ENCODE measurements at places on chromosomes 6 and 20.

DNA sequence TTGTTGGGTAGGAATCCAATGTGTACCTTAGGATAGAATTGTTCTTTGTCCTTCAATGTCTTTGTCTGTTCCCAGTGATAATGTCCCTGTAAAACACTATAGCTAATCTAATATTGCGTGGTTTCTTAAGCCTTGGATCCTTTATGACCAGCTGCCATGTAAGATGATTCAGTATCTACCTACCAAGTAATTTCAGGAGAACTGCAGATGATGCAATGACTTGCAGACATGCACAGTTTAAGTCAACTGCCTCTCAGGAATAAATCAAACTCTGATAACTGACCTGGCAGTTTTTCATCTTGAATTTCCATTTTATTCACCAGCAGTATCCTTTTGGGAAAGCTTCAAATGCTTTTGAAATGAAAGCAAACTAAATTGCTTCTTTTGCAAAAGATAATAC, 157.8 kb downstream of the TPBG start:
- no peak for DNase-seq

DNA sequence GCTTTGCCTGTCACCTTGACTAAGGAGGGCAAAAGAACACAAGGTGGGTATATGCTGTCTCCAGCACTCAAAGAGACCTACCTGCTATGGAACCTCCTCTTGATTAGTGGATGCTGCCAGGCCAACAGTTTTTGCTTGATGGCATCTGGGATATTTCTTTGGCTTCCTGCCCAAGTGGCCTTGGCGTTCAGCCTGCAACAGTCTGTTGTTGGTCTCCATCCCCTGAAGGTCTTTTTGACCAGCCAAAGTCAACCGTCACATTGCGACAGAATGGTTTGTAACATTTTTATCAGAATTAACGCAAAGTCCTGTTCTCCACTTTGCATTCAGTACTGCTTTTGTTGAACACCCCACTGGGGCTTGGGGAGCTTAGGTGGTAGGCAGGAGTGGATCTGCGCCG, 37.1 kb downstream of the SERPINB1 start:
- no peak for DNase-seq

GRCh38 chr6:44775121-44775520, 387.6 kb downstream of the CDC5L start:
- DNase-seq: no peak

DNA sequence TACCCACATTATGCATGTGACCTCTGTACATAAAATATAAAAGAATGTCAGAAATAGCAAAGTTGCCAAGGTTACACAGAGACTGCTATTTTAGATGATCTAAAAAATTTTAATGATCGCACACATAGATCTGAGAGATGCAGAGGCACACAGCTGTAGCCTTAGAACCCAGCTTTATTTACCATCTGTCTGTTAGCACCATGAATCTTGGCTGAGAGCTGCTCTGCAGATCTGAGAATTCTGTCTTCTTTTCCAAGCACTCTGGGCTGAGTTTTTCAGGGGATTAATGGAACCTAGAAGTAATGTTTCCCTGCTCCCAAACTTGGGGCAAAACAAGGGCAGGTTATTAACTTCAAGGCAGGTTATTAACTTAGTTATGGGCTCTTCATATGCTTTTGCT, 248.7 kb upstream of the JAG1 start:
- no peak for DNase-seq

DNA sequence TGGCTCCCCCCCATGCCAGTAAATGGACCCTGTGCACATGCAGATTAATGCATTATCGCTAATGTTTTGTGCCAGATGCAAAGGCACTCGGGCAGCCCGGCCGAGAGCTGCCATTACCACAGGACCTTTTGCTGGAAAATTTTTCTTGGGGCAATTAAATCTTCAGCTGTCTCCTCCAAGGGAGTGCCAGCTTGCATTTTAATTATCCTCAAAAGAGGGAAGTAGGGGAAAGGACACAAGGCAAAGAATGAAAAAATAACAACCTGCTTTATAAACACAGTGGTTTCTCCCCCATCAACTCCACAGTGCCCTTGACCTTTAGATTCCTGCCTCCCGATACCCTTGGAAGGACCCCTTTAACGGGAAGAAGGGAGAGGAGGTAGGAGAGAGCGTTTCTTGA, 48.2 kb downstream of the PDYN start:
- no peak for DNase-seq

DNA sequence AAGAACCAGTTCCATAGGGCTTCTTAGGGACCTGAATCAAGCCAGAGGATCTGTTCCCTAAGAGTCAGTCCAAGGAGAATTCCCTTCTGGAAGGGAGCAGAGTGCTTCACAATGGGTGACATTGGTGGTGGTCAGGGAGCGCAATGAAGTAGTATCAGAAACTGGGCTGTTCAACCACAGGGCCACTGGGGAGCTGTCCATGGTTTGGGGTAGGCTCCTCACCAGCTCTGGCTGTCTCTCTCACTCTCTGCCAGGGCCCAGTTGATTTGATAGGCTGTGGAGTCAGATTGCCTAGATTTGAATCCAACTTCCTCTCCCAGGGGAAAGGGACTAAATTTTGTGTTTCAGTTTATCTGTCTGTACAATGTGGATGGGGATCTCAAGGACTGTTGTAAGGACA, 36.7 kb upstream of the CHD6 start:
- DNase-seq: no peak

DNA sequence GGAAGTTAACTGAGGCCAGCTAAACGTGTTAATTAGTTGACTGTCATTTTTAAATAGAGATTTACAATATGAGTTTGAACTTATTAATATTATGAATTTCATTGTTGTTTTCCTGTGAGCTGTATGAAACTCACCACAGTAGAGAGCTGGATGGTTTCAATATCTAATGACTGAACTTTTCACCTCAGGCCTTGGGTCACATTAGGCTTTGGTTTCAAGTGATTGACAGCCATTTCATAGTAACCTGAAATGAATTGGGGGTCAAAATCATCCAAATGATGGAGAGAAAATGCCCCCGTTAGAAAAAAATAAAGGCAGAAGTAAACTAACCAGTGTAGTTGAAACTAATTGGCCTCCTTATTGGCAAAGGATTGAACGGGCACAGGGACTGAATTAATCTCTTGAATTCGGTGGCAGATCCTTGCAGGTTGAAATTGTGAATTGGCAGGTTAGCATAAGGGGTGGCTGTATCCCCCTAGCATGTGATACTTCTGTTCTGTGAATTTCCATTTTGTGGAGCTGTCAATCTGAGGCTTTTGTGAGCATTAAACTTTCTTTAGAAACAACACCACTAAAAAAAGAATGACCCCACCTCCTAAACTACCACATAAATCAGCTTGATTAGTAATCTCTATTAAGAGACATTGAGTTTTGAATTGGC, 155.1 kb upstream of the MMS22L start:
- no peak for DNase-seq

- no peak for DNase-seq
Observed at GRCh38 chr6:12132351-12133222, 120.5 kb downstream of the HIVEP1 start.

DNA sequence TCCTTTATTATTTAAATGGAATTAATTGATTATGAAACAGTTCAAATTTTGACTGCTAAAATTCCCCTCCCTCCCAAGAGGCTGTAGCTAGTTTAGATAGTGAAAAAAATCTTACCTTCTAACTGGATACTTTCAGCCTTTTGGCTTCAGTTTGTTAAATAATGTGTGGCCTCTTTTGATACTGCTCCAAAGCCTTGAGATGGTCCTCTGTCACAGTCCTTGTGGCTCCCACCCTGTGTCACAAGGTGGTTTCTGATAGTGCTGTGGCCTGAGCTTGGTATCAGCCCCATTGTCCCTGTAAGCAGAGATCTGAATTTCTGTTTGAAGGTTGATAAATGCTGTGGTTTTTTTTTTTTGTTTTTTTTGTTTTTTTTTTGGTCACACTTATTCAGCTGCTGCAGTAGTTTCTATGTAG, 20.8 kb downstream of the PANK2 start:
- DNase-seq: no peak

DNA sequence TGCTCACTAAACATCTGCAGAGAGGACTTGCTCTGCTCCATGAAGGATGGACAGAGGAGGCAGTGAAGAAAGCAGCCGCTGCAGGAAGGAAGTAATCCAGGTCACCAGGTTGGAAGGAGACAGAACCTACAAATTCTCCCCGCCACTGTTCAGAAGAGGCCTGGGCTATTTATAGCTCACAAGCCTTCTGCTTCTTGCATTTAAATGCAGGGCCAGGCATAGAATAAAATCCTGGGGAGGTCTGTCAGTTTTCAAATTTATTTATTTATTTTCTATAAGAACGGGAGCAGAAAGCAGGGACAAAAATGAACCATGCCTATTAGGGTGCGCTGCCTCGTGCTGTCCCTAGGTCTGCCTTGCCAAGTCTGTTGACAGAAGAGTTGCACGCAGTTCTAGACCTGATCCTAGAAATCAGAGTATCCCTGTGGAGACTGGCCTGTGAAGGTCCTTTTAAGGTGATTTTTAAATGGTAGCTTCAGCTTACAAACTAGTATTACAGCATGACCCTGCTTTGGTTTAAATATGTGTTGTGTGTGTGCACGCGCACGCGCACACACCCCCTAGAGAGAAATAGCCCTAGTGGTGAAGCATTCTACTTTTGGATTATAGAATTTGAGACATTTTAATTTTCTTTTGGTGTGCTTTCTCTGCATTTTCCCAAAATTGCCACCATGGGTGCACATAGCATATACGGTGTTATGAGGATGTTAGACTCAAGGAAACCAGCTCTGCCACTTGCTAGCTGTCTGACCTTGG, 19.5 kb downstream of the RIMS4 start:
- no peak for DNase-seq

- no peak for DNase-seq
Observed at GRCh38 chr6:131982740-131983259, 31.6 kb upstream of the CCN2 start.

DNA sequence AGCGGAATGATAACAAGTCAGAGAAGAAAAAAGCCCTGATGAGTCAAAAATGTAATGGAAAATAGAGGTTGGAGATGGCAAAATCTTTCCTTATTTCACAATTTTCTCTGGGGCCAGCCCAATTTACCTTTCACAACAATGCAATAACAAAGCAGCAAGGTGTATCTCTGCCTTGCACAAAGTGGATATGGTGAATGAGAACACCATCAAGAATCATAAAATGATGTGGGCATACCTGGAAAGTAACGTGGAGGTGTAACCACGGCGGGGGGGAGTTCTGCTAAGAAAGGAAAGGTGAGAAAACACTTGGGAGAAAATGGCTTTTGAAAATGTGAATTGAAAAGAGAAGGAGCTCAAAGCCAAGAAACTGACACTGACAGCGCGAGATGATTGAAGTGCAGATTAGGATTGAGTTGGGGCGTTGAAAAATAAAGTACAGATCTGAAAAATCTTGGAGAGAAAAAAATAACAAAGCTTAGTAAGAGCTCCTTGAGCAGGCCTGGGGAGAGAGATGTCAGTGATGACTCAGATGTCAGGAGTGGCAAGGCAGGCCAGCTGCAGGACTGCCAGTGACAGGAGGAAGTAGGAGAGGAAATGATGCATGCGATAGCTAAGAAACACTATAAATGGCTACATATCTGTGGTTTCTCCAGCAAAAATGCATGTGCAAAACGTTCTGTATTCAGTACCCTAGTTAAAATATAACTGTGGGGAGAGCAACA, 26.2 kb downstream of the ARHGAP18 start:
- no peak for DNase-seq

- DNase-seq: no peak
Observed at GRCh38 chr20:48049171-48049570, 263.9 kb upstream of the SULF2 start.

GRCh38 chr6:142380626-142381025, 78.8 kb downstream of the ADGRG6 start:
- DNase-seq: no peak

DNA sequence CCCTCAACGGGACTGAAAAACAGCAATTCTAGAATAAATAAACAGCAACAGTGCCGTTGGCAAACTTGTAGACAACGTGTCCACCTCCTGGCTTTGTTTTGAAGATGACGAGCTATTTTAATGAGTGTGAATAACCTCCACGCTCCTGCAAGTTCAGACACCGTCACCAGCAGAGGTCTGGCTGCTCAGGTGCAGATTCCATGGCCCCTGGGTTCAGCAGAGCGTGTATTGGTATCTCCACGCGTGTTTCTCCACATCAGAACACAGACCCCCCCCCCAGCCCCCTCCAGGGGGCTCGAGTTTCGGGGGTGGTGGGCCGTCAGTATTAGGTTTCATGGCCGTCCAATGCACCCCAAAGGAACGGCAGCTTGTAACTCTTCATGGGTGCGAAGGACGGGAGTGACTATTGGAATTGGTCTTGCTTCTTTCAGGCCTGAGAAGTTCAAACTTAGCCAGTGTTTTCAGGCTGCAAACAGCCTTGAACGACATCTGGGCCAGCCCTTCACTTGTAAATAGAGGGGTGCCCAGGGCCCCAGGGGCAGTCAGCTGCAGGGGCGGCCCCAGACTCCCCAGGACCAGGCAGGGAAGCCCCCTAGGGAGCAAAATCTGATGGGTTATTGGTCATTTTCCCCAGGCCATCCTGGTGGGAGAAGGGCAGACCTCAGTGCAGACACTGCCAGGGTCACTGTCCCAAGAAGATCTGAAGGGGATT, 308.6 kb downstream of the TAF4 start:
- no peak for DNase-seq

DNA sequence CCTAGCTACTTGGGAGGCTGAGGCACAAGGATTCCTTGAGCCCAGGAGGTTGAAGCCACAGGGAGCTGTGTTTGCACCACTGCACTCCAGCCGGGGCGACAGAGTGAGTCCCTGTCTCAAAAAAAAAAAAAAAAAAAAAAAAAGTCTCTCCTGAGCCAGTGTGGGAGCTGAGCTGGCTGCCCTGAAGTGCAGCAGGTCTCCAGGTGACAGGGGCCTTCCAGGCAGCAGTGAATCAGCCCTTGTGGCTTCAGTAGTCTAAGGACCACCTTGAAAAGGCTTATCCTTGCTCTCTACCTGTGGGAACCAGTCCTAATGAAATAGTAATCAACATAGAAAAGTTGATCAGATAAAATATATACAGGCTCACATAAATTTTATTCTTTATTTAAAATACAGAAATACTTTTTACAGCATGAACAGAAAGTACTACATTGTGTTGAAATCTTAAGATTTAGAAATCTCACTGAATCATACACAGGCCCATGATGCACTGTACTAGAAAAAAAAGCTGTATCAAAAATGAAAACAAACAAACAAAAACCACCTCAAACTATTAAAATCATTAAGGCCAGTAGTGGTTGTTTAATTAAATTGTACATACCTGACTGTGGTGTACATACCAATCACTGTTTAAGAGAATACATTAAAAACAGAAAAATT, 128.9 kb downstream of the SCML4 start:
- DNase-seq: no peak
